Left renal cortex interstitium (tissue), 4 donors: ENCODE measurements at places on chromosomes 7 and 10. TPM values are rescaled to one million over a fixed set of nuclear protein-coding genes. Genes with fewer than 3 reads are reported as not detected.

DNA sequence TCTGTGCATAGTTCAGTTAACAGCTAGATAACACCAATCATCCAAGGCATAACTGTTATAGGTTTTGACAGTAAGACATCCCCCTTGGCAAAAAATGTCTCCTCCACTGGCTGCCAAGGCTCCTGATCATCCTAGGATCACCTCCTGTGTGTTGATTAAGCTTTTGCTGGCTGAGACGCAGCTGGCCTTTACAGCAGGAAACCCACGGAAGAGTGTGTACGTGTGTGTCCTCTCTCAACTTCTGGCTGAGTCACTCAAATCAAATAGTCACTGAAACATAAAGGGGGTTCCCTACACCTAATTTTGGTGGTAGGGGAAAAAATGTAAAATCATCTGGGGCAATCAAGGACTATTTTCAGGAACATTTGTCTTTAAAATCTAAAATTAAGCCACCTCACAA lies 208.8 kb downstream of the CTNNA3 start:
- DNase-seq, result no peak

DNA sequence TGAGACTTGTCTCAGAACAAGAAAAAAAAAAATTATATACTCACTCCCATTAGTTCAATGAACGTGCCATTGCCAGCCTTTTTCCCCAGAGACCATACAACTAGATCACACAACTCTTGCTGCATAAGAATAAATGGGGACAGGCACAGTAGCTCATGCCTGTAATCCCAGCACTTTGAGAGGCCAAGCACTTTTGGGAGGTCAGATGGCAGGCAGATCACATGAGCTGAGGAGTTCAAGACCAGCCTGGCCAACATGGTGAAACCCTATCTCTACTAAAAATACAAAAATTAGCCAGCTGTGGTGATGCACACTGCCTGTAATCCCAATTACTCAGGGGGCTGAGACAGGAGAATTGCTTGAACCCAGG lies 13.6 kb downstream of the PDLIM1 start:
- no peak for DNase-seq

- no peak for DNase-seq
Measured at GRCh38 chr7:140646931-140647647, 6.5 kb upstream of the DENND2A start.

The BMPER gene
- polyA plus RNA-seq, result 20.9 TPM

The RTKN2 gene
- 9.5 TPM for polyA plus RNA-seq

GRCh38 chr7:11667071-11667809 lies 164.8 kb downstream of the THSD7A start:
- no peak for DNase-seq

- DNase-seq, result no peak
Measured at GRCh38 chr10:113991091-113991860, 52.4 kb upstream of the ADRB1 start.

The H2BK1 gene
- polyA plus RNA-seq, result not detected

DNA sequence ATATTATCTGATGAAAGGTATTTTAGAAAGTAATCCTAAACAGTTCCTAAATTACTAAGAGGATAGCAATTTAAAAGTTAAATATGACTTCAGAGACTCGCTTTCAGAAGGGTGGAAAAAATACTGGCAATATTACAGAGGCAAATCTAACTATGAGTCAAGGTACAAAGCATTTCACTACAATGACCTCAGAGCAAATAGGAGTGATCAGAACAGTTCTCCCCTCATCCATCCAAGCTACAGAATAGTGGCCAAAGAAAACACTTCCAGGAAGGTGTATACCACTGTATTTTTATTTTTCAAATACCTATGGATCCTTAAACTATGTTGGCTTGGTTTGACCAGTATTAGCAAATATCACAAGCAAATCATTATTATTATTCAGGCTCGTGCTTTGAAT lies 112.8 kb upstream of the ODAD2 start:
- DNase-seq, result no peak

The C7orf33 gene
- polyA plus RNA-seq, result not detected

The MNX1 gene
- polyA plus RNA-seq, result 0.17 TPM

The SYNPO2L gene
- polyA plus RNA-seq, result 0.27 TPM

The FAM25A gene
- polyA plus RNA-seq, result not detected

DNA sequence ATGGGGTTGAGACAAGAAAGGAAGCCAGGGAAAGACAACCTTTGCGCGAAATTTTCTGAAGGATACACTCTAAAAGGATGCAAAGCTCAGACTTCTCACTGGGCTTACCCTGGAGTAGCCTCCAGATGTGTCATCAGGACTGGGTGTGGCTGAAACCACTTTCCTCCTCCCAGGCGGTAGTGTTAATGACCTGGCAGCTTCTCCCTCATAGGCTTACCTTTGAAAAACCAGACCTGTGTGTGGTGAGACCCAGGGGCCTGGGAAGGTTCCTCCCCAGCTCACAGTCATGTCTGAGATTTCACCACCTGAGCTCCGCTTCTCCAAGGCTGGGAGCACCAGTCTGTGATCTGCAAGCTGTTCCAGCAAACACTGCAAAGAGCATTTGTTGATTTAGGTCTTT lies 93.7 kb downstream of the EPC1 start:
- no peak for DNase-seq

DNA sequence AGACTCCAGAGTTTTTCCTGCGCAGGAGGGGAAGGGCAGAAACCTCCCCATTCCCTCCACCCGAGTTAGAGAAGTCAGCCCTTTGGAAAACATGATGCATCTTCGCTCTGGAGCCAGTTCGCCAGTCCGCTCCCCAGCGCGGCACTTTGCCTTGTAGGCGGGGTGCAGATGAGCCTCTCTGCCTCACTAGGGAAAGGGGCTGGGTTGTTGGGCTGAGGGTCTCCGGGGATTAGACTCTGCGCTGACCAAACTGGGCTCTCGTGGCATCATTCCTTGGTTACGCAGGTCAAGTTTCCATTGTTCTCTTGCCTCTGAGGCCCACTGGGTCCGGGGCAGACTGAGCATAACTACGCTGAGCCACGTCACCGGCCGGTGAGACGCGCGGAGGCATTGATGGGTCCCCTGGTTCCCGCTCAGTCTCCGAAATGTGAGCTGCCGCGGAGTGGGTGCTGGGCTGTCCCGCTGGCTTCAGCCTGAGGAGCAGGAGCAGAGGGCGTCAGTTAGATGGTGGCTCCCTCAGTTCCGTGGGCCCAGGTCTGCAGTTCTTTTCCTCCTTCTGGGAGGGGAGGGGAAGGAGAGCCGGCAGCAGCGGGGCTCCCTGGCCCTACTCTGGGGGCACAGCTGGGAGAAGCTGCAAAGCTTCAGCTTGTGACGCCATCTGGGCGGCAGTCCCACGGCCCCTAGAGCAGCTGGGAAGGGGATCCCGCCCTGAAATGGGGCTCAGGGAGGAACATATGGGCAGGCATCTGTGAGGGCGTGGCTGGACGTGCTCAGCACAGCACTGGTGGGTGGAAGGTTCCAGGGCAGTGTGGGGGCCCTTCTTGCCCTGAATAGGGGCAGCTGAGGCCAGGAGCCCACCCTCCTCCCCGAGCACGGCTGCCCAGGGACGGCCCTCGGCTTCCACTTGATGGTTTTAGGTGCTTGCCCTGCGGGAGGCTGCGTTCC lies 121.3 kb upstream of the BTBD16 start:
- DNase-seq, result no peak

DNA sequence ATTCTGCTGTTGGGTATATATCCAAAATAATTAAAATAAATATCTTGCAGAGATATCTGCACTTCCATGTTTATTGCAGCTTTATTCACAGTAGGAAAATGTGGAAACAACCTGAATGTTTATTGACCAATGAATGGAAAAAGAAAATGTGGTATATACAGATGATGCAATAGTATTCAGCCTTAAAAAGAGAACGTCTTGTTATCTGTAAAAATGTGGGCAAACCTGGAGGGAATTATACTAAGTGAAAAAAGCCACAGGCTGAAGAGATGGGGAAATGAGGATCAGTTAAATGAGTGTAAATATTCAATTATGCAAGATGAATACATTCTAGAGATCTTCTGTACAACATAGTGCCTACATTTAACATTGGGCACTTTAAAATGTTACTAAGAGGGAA lies 766.1 kb upstream of the IGFBP3 start:
- DNase-seq, result no peak
